KG1 (cell line): ENCODE measurements at places on chromosomes 4 and X.

GRCh38 chr4:1199556-1200331 lies 27.4 kb upstream of the SPON2 start:
- DNase-seq = no peak

DNA sequence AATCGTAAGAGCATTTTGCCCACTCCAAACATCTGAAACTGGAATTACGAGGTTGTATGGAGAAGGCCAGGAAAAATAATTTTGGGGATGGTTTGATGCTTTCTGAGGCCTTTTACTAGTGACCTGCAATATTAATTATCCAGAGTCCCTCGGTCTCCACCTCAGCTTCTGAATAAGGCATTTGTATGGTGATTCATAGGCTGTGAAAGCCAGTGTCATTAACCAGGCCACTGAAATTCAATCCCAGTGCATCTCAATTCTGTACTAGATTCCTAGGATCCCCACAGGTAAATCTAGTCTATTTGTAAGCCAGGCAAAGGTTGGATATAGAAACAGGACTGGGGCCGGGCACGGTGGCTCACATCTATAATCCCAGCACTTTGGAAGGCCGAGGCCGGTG lies 135.4 kb upstream of the RBPJ start:
- DNase-seq = no peak

DNA sequence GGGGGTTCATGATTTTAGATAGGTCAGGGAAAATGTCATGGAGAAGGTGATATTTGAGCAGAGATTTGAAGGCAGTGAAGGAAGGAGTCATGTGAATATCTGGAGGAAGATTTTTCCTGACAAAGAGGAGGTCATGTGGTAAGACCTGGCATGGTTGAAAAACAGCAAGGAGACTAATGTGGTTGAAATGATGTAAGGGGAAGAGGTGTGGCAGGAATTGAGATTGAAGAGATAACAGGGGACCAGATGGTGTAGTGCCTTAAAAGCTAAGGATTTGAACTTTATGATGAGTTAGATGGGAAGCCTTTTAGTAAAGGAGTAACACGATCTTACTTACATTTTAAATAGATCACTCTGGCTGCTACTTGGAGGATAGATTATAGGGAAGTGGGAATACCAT lies 210.9 kb downstream of the RTL9 start:
- DNase-seq = no peak

GRCh38 chrX:118551426-118551825 lies 55.8 kb downstream of the DOCK11 start:
- no peak for DNase-seq

- DNase-seq = no peak
Measured at GRCh38 chr4:186592445-186592844, 37.1 kb upstream of the MTNR1A start.

GRCh38 chrX:41394293-41394692 lies 52.9 kb upstream of the NYX start:
- no peak for DNase-seq

GRCh38 chrX:130772105-130772775 lies 130.8 kb downstream of the ENOX2 start:
- DNase-seq = no peak
